Inflammatory macrophage treated with lipopolysaccharide for 1 hour (primary cell): ENCODE measurements at places on chromosomes 16 and 17.
A peak's percentile ranks its signal among the peaks of the same experiment; 100 is the strongest.

- no peak for DNase-seq
Measured at GRCh38 chr16:58923094-58923493, 189.0 kb upstream of the GOT2 start.

DNA sequence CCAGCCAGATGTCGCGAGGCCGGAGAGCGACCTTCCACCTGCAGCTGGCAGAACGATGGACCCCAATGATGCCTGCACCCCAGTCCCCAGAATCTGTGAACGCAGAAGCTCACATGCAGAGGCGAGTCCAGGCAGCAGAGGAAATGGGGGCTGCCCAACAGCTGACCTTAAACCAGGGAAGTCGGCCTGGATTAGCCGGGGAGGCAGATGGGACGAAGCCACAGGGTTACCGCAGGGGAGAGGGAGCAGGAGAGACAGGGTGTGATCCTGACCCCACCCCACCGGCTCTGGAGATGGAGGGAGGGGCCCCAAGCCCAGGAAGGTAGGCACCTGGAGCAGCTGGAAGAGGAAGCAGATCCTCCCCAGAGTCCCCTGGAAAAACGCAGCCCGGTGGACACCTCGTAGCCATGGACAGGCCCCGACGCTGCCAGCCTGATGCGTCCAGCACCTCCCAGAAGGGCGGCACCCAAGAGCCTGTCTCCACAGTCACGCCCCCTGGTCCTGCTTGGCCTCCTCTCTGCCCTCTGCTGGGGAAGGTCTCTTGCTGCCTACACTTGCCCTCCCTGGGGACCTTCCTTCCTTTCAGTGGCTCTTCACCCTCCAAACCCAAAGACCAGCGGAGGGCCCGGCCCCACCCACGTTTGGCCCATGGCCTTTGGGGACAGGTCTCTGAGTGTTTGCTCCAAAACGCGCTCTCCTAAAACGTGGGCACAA lies 37.3 kb downstream of the PIEZO1 start:
- peak; percentile 55 for DNase-seq

GRCh38 chr16:74999219-74999608 lies 390 bp downstream of the ZNRF1 start:
- DNase-seq, result no peak

GRCh38 chr16:90004577-90004976 lies 14.7 kb downstream of the DBNDD1 start:
- DNase-seq, result no peak

DNA sequence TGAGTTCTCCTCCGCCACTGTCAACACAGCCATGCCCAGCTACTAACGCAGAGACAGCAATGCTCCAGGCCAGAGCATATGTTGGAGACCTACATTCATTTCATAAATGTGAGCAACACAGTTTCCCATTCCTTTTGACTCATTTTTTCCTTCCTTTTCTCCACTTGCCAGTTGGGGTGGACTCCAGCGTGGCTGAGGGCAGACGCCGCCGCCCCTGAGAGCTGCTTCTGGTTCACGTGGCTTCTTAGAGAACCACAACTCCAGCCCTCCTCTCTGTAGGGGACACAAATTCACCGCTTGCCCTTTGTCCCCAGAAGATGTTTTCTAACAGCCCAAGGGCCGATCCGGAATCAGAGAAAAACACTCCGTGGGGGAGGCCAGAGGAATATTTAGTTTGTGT lies 45.8 kb upstream of the ZCCHC14 start:
- no peak for DNase-seq
